ENCODE measurements at places on chromosomes 11 and 22. TPM values are rescaled to one million over a fixed set of nuclear protein-coding genes. Genes with fewer than 3 reads are reported as not detected.

The F2 gene
- total RNA-seq, result 0.80 TPM

The PKDREJ gene
- total RNA-seq, result not detected

The CD3D gene
- 2.3 TPM for total RNA-seq

GRCh38 chr22:37747080-37747714, 50.3 kb downstream of the TRIOBP start:
- no peak for DNase-seq

GRCh38 chr11:82308979-82309378, 424.7 kb downstream of the FAM181B start:
- no peak for DNase-seq

- no peak for DNase-seq
These were observed 12.0 kb upstream of the ANO3 start for GRCh38 chr11:26319906-26320305.

DNA sequence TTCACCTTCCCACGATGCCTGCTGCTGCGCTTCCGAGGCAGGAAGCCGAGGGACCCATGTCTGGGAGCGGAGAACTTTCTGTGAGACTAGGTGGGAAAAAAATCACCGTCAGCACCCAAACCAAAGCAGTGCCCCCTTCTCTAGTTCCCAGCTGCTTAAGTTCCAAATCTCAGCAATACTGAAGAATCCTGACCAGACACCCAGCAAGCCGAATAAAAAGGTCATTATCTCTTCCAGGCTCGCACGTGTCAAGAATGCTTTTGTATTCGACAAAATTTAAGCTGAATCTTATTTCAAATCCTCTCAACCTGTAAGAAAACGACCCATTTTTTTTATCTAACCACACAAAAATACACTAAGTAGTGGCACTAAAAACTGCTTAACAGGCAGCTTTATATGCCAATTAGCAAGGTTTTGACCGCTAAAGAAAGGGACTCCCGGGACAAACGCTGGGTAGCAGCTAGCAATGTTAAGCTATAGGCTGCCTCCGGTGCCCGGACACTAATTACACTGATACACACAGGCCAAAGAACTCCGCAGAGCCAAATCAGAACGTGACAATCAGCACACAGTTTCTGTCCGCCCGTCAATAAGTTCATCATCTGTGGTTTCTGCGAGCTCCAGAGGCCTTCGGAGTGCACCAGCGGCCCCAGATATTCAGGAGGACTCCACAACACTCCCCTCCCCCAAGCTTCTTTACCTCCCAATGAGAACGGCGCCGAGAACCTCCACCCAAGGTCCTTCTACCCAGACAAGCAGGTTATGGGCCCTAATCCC, 728 bp downstream of the RPL3 start:
- DNase-seq, result no peak

DNA sequence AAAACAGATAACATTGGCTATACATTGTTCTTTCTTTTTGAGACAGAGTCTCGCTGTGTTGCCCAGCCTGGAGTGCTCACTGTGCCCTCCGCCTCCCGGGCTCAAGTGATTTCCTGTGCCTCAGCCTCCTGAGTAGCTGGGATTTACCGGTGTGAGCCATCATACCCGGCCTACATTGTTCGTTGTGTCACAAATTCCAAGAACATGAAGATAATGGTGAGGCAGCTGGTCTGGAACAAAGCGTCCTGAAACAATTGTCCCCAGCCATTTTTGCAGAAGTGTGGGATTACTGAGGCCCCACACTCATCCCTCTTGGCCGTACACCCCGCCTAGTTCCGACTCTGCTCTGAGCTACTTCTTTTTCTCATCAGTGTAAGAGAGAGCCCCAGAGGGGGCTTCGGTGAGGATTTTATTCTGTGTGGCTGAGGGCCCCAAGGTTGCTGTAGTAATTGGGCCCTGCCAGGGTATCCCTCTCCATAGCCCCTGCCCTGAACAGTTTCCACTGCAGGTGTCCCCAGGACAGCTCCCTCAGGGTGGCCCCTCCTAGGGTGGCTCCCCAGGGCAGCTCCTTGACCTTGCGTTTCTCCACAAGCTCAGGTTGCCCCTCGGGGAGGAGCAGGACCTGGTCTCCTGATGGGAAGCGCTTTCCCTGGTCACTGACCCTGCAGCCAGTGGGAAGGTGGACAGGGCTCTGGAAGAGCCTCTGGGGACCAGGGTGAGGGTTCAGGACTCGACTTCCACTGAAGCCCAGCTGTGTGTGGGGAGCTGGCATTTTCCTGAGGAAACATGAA, 13.1 kb upstream of the ARSA start:
- DNase-seq, result no peak

The XKR3 gene
- total RNA-seq, result not detected

- no peak for DNase-seq
These were observed 7.1 kb downstream of the CASP12 start for GRCh38 chr11:104891135-104891534.

DNA sequence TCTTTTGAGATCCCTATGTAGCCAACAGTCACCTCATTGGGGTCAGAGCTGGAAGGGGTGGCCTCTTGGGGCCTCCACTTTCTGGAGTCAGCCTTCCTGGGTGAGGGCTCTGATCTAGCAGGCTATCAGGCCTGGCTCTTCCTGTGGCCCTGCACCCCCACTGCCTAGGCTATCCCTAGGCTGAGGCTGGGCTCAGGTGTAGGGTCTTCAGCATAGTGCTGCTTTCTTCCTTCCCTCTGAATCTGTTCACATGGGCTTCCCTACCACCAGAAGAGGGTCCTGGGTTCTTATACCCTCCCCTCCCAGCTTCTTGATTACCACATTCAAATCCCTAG, 456 bp upstream of the SPI1 start:
- no peak for DNase-seq

GRCh38 chr11:75323609-75324008, 27.9 kb downstream of the ARRB1 start:
- no peak for DNase-seq
